ENCODE measurements at places on chromosomes 1 and 21.

GRCh38 chr1:1109743-1110142 lies 6.1 kb downstream of the C1orf159 start:
- no peak for DNase-seq

- no peak for DNase-seq
These were observed 68.0 kb downstream of the FAAP20 start for GRCh38 chr1:2126331-2127186.

- DNase-seq = no peak
These were observed 1.1 kb upstream of the PRDM16 start for GRCh38 chr1:3067671-3068563.

GRCh38 chr21:45401054-45401518 lies 3.9 kb upstream of the COL18A1 start:
- DNase-seq = no peak

DNA sequence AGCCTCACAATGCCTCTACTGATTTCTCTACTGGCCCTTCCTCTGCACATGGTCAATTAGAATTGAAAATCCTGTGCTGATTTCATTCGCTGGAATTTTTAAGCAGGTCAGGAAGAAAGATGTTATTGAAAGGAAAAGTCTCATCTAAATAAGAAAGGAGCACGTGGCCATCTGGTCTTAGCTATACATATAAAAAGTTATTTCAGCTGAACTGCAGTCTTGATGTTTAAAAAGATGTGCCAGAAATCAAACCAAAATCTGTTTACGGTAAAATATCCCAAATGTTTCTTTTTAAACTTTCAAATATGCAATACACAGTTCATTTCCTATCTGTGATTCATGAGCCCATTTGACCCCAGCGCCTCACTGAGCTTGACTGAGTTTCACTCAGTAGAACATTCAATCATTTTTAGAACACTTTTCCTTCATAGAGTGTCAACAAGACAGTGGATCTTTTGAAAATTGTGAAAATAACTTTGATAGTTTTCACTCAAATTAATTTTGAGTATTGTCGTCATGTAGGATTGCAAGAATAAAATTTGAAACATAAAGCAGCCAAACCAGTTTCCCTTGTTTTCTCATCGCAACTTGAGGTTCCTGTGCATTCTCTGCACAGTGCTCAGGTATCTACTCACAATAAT lies 293.6 kb downstream of the PTPRC start:
- DNase-seq = no peak

DNA sequence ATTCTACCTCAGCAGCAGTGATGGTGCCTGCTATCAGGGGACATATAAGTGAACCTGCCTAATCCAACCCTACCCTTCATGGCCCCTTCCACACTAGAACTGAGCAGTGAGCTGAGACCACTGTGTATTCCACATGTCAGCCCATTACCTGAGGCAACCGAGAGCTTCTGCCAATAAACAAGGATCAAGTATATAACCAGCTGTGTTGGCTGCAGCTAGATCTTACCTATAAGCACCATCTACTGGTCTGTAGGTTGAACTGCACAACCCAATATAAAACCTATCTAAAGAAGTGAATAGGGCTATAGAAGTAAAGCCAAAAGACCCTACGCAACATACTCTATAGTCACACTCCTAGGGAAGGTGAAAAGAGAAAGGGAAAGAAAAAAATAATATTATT lies 376.9 kb downstream of the HHIPL2 start:
- peak; percentile 48 for DNase-seq

- no peak for DNase-seq
These were observed 887 bp downstream of the SLC19A2 start for GRCh38 chr1:169484683-169485430.

GRCh38 chr1:227459326-227459841 lies 104.0 kb upstream of the ZNF678 start:
- DNase-seq = no peak

- DNase-seq = no peak
These were observed 1.8 kb upstream of the CERS2 start for GRCh38 chr1:150976401-150976821.

DNA sequence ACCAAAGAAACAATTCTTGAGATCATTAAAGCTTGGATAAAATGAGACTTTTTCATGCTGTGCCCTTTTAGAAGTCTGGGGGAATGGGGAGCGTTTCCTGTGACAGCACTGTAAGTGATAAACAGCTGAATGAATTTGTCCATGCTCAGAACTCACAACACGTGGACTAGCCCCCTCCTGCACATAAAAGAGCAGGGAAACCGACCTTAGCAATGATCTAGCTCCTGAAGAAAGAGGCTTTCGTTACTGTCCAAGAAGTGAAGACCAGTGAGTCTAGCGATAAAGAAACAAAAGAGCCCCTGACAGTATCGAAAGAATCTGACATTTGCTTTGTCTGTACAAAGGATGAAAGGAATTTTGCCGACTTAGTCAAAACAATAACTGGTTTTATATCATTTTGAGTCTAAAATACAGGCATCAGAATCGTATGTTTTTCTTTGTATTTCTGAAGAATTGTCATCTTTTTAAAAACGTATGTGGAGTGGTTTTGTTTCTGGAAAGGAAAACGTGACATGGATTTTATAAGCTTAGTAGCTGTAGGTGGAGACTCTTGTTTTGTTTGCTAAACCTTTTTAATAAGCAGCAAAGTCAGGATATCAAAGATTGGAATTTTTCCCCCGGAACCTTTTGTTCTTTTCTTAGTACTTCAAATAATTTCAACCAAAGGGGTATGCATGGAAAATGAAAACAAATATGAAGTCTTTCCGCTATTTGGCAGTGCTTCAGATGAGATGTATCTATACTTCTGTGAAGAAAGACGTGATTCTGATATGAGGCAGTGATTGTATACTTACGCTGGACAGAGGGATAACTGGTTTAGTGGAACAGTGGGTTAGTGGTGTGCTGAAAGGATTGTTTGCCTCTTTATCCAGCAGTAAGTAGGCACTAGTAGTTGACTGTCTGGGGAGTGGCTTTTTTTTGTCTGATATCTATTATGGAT lies 61.0 kb downstream of the MAST2 start:
- peak; percentile 74 for DNase-seq

- DNase-seq = no peak
These were observed 25.4 kb upstream of the PARP1 start for GRCh38 chr1:226433341-226433720.

DNA sequence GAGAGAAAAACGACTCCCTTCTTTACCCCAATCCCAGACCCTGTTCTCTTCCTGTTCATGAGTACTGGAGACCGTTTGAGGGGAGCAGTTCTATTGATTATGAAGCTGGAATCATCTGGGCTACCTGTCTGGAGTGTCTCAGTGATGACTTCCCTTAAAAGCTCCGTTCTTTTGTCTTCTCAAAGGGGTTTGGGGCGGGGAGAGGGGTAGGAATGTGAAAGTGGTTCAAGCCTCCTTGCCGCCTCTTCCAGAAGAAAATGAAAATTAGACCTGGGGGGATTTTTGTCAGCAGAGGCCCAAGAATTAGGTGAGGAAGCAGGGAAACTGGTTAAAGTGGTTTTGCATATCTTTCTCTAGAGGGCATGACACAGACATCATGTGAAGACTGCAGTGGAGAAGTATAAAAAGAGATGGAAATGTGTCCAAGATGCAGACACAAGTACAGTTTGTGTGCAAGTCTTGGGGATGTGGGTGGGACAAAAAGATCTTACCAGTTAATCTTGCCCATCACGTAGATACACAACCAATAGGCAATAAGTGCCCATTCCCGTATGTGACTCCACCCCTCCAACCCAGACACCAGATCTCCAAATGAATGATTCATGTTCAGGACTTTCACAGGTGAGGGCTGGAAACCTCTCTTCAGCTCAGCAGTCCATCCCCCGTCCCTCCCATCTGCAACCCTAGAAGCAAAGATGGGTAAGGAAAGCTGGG lies 470 bp upstream of the MTMR11 start:
- DNase-seq = peak; percentile 79

Data from NCI-H526 (cell line).